ENCODE measurements at places on chromosomes 12 and 14.

GRCh38 chr14:63727231-63727735 is 582 bp downstream of the SGPP1 start:
- peak; percentile 24 for DNase-seq

DNA sequence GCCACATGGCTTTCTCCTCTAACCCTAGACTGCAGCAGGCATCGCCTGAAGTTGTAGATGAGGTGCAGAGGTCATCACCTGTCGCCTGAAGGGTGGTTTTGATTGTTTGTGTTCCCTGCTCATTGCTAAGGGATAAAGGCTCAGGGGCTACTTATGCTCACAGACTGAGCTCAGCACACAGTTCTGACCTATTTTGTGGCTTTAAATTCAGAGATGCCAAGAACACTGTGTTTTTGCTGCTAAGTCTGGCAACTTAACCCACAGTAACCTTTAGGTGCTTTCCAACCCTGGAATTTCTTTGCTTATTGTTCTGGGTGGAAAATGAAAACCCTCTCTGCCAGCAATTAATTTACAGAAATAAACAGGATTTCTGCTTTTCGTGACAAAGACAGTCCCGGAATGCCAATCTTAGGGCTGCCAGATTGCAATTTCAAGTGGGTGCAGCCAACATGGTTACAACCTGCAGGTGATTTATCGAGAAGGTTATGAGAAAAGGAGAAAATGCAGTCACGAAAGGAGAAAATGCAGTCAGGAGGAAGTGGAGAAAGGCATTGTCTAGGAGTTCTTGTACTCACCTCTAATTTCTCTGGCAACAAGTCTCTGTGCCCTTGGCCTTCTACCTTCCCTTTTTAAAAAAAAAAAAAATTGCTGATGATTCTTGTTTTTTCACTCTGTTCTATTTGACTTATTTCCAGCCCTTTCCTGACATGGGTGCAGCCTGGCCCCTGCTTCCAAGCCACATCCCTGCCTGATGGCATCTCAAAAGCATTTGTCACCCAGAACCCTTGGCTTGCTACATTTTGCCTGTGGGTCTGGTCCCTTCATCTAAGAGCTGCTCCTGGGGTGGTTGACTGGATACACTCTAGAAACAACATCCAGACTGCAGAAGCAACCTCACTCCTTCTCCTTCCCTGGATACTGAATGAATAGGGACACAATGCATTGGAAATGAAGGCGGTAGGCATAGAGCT is 23.3 kb downstream of the NPC2 start:
- DNase-seq, result no peak

- no peak for DNase-seq
Observed at GRCh38 chr12:116636608-116637519, 77.7 kb downstream of the MAP1LC3B2 start.

DNA sequence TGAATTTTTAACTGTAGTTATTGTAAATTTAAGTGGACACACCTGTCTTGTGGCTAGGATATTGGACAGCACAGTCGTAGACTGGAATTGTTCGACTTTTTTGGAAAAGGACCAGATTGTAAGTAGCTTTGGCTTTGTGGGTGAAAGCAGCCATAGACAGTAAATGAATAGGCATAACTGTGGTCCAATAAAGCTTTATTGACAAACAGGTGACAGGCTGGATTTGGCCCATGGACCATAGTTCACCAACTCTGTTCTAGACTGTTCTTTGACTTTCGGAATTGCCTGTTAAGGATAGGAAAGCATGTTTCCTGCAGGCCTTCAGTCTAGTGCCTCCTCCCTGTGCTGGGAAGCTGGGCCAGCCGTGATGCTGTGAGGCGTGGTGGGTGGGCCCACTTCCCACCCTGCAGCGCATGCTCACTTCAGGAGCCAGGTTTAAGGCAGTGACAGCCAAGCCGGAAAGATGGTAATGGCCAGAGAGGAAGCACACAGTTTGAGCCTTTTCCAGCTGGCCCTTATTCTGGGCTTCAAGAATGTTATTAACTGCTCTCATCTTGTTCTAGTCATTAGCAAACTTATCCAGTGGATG is 51.8 kb downstream of the PPP2R5C start:
- no peak for DNase-seq

DNA sequence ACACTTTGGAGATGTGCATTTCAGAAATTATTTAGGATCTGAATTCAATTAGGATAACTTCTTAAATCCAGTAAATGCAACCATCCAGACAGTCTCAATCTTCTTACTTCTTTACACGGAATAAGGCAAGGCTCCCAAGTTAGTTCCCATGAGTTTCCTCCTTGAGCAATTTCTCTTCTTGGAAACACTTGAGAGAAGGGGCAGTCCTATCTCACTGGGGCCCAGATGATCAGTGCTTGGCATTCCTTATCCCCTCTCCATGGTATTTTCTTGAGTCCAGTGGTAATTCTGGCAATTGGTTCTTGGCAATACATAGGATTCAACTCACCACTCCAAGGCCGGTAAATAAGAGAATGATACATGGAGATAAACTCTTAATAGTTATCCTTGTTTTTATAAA is 87.1 kb upstream of the PTHLH start:
- DNase-seq, result peak; percentile 28

- DNase-seq, result no peak
Observed at GRCh38 chr12:52296572-52297215, 5.4 kb upstream of the KRT81 start.

GRCh38 chr12:105878964-105879363 is 259.8 kb downstream of the NUAK1 start:
- no peak for DNase-seq

DNA sequence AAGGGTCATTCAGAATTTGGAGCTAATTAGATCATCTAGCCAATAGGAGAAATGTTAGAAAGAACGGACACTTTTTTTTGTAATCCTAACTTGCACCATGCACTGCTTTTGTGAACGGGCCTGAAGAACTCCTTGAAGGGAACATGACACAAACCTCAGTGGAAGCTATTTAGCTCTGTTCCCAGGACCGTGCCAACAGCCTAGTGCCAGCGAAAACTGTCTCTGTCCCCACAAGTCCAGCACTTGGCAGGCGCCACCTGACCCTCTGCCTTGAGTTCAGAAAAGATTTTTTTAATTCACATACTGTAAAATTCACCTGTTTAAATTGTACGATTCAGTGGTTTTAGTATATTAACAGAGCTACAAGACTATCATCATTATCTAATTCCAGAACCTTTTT is 31.3 kb upstream of the KCNA5 start:
- no peak for DNase-seq

All from fibroblast of gingiva (primary cell).